ENCODE measurements at places on chromosomes 16 and 17.

- DNase-seq, result no peak
Observed at GRCh38 chr17:52606098-52606497, 447.6 kb upstream of the CA10 start.

- peak; percentile 57 for DNase-seq
Observed at GRCh38 chr16:27748868-27749546, 199.1 kb downstream of the KATNIP start.

DNA sequence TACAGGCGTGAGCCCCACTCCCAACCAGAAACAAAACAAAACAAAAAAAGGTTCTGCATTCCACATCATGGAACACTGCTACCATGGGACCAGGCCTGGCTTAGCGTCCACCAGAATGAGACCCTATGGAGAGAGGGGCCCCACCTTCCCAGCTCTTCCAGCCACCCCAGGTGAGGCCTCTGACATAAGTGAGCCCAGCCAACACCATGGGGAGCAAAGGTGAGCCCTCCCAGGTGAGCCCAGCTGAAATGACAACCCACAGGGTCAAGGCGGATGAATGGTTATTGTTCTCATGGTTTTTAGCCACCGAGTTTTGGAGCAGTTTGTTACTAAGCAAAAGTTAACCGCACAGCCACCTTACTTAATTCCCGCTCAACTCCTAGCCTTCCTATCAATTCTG lies 16.3 kb downstream of the LGALS3BP start:
- DNase-seq, result no peak

- peak; percentile 19 for DNase-seq
Observed at GRCh38 chr16:22161999-22162655, at the start of gene SDR42E2. TSS of gene SDR42E2 (plus strand) at chr16:22162506. CDS start at chr16:22165583, 3,077 bp downstream.

DNA sequence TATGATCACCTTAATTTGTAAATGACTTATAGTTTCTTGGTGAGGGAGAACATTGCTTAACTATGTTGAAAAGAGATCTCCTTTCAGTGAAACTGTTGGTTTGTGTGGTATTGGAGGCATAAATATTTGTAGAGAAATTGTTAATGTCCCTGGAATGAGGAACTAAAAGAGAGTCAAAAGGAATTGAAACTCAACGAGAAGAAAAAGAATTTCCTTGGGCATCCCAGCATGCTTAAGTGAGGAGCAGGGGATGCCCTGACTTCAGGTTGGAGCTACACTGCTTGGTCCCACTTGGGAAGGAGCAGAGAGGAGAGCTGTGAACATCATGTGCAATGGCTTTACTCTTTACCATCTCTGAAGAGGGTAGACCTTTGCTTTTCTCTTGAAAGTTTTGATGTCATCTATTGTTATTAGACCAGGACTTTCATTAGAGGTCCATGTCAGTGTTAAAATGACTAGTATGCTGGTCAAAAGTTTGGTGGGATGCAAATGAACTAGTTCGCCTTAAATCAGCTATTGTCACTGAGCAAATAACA lies 21.7 kb downstream of the KRT23 start:
- no peak for DNase-seq

DNA sequence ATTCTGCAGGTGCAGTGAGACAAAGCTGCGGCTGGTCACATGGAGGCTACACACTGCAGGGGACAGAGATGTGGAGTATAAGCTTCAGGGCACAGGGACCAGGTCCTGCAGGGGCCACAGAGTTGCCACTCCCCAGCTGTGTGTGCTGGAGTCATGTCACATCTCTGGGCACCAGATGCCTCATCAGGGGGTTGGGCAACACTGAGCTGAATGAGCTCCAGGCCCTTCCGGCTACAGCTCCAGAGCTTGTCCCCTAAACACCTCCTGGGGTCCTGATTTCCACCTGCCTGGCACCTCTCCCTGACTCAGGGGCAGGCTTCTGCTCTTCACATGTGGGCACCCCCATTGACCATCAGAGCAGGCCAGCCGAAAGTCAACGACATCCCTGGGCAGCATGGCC lies 32.5 kb downstream of the SPHK1 start:
- DNase-seq, result no peak

- DNase-seq, result no peak
Observed at GRCh38 chr16:57916735-57917438, 54.0 kb downstream of the CNGB1 start.

DNA sequence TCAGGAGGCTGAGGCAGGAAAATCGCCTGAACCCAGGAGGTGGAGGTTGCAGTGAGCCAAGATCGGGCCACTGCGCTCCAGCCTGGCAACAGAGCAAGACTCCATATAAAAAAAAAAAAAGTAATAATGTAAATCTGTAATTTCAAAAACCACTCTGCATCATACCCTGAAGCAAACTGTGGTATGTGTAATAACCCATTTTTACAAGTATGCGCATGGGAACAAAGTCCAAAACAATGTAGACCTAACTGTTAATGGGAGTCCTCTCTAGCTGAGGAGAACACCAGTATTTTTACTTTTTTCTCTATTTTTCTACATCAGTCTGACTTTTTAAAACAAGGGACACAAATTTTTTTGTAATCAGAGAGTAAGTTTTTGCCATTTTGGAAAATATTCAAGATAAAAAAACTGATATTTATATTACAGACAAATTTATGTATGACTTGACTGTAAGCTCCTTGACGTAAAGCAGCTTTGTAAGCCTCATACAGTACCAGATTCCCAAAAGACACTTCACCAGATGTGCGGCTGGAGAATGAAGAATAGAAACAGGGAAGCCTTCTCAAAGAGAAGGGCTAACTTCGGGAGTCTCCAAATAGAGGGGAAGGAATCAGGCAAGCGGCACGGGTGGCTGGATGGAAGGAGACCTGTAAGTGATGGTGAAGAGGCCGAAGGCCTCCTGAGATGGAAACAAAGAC lies 25.7 kb downstream of the CMTM4 start:
- no peak for DNase-seq

GRCh38 chr17:82031303-82031884 lies at the start of gene RAC3:
TSS of gene RAC3 (plus strand) at chr17:82031678. CDS start at chr17:82031762, 84 bp downstream.
- DNase-seq, result peak; percentile 62

DNA sequence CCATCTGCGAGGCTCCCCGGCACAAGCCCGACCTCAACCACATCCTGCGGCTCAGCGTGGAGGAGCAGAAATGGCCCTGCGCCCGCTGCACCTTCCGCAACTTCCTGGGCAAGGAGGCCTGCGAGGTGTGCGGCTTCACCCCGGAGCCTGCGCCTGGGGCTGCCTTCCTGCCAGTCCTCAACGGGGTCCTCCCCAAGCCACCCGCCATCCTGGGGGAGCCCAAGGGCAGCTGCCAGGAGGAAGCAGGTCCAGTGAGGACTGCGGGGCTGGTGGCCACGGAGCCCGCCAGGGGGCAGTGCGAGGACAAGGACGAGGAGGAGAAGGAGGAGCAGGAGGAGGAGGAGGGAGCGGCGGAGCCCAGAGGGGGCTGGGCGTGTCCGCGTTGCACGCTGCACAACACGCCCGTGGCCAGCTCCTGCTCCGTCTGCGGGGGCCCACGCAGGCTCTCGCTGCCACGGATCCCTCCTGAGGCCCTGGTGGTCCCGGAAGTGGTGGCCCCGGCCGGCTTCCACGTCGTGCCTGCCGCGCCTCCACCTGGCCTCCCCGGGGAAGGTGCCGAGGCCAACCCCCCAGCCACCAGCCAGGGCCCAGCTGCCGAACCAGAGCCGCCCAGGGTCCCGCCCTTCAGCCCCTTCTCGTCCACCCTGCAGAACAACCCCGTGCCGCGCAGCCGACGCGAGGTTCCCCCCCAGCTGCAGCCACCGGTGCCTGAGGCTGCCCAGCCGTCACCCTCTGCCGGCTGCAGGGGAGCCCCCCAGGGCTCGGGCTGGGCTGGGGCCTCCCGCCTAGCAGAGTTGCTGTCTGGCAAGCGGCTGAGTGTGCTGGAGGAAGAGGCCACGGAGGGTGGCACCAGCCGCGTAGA lies 13.1 kb upstream of the PRR35 start:
- no peak for DNase-seq

DNA sequence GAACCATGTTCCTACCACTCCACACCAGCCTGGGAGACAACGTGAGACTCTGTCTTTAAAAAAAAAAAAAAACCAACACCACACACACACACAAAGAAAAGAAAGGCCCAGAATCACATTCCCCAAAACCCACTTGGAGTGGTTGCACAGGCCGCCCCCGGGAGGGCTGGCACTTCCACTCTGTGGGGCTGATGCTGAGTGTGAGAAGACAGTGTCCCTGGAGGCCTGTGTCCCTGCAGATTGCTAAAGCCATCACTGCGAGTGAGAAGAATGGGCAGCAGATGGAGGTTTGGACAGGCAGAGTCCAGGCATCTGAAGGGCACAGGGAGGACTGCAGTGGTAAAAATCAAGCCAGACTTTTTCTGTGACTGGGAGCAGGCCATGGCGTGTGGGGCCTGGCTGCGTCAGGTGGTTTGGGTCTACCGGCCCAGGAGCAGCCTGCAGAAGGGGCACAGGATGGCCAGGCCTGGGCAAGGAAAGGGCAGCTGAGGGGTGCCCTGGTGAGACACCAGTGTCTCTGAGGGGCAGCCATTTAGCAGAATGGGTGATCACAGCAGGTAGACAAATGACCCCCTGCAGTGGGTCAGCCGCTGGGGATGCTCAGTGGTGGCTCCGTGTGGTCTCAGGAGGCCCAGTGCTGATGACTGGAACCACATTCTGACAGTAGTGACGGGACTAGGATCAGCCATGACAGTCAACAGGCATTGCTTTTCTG lies 13.1 kb downstream of the CTRB2 start:
- no peak for DNase-seq

GRCh38 chr17:2312736-2313135 lies 9.0 kb downstream of the SRR start:
- no peak for DNase-seq

GRCh38 chr16:81521141-81521626 lies 76.6 kb downstream of the CMIP start:
- DNase-seq, result no peak

DNA sequence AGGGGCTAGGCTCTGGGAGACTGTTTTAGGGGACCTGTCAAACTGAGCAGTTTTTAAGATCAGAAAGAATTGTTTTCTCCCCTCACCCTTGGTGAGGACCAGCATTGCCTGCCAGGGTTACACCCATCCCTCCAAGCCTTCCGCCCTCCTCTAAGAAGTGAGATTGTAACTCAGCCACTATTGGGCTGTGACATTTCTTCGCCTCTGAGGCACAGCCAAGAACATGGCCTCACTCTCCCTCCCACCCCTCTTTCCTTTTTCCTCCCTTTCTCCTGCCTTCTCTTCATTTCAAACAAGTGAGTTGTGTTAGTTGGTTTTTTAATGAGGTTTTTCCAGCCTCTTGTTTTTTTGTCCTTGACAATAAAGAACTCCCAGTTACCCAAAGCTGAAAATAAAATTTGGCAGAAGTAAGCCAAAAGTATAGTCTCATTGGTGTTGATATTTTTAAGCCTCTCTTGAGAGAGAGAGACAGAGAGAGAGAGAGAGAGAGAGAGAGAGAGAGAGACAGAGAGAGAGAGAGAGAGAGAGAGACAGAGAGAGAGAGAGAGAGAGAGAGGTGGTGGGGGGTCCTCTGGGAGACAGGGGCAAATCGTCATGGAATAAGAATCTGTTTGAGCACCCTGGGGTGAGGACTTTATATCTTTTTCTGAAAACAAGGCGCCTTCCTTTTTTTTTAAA lies 77.2 kb upstream of the TBX2 start:
- DNase-seq, result no peak

DNA sequence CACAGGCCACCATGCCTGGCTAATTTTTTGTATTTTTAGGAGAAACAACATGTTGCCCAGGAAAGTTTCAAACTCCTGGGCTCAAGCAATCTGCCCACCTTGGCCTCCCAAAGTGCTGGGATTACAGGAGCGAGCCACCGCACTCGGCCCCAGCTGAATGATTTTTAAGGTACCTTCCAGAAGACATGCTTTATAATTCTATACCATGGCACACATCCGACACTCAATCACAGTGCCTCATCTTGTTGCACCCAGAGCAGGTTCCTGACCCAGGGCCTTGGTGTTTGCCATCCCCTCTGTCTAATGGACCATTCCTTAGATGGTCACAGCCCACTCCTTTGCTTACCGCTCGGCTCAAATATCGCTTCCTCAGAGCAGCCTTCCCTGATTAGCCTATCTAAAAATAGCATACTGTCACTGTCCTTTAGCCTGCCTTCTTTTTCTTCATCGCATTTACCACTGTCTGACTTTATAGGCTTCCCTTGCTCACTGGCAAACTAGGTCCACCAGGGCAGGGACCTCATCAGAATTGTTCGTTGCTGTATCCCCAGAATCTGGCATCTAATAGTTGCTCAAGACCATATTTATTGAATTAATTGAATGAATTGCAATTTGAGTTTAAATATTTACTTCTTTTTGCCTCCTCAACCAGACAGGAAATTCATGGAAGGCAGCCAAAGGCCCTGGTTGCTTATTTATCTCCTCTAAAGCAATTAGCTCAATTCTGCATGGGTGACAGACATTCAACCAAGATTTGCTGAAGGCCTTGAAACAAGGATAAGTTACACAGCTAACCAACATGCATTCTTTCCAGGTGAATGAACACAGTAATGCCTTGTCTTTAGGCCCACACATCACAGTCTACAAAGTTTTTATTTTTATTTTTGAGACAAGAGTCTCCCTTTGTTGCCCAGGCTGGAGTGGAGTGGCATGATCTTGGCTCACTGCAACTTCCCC lies 6.3 kb upstream of the TENT4B start:
- no peak for DNase-seq

- no peak for DNase-seq
Observed at GRCh38 chr17:81117672-81118198, 47.6 kb upstream of the PVALEF start.

- DNase-seq, result no peak
Observed at GRCh38 chr16:85206472-85207356, 94.4 kb upstream of the CIBAR2 start.

DNA sequence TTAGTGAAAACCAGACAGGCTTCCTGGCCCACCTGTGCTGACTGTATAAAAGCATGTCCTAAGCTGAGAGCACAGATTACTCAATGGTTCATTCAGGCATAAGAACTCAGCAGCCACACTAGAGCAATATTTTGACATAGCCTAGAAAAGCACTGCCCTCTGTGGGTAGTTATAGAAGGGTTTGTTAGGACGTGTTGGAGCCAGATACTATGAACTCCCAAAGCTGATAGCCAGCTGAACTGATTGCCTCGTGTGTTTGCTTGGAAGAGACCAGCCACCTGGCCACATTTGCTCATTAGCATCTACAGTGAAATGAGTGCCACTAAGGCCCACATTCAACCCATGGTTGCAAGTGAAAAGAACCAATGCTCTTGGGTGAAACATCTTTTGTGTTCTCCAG lies 30.8 kb upstream of the ABCA5 start:
- no peak for DNase-seq

DNA sequence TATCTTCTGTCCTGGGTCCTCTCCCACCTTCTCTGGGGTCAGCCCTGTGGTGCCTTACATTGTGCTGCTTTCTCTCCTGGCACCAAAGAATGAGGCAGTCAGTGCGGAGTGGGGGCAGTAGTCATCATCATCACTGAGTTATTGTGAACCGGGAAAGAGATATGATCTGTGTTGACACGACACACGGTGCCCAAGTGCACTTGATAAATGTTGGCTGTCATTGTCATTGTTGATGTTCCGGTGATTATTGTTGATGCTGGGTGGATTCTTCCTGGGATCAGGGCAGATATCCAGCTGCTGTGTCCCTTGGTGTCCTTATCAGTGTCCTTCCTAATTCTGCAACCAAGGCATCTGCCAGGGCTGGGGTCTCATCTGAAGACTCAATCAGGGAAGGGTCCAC lies 121.7 kb downstream of the ABCC6 start:
- no peak for DNase-seq

GRCh38 chr17:29563816-29564215 lies 3.0 kb downstream of the ABHD15 start:
- DNase-seq, result no peak

- DNase-seq, result no peak
Observed at GRCh38 chr17:56919717-56920116, 5.9 kb upstream of the TRIM25 start.
